GM23338 (cell line): ENCODE measurements at places on chromosomes 5 and 9. TPM values are rescaled to one million over a fixed set of nuclear protein-coding genes. Genes with fewer than 3 reads are reported as not detected.

GRCh38 chr5:84603568-84604185 is 219.0 kb upstream of the EDIL3 start:
- no peak for DNase-seq

DNA sequence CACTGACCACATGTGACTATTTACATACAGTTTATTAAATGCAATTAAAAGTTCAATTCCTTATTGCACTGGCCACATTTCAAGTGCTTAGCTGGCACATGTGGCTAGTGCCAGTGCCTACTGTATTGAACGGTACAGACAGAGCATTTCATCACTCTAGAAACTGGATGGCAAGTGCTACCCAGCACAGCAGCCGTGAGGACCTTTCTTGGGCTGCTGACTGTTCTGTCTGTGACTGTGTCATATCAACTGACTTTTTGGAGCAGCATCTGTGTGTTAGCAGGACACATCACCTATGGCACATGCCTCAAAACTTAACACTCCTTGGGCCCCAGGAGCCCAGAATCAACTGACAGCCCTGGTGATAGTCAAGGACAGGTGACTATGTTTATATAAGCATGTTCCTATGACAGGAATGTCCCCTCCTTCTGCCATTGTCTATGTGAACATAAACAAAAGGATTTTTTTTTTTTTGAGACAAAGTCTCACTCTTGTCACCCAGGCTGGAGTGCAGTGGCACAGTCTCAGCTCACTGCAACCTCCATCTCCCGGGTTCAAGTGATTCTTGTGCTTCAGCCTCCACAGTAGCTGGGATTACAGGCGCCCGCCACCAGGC is 8.9 kb downstream of the IRF1 start:
- no peak for DNase-seq

GRCh38 chr9:91694081-91694870 is 255.8 kb downstream of the ROR2 start:
- DNase-seq = no peak

DNA sequence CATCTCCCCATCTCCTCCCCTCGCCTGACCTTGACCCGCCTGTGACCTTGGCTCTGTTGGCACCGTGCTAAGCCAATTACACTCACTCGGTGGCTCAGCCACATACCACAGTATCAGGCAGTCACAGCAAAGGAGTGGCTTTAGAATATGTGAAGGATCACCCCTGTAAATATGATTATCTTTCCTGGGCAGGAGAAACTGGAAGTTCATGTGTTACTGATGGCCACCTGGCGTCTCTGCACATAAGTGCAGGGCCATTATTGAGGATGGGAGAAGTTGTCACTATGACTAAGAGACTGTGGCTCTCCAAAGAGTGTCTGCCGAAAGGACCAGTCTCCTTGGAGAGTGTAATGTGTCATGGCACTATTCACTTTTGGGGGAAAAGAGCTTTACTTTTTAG is 116.9 kb upstream of the S1PR3 start:
- DNase-seq = no peak

DNA sequence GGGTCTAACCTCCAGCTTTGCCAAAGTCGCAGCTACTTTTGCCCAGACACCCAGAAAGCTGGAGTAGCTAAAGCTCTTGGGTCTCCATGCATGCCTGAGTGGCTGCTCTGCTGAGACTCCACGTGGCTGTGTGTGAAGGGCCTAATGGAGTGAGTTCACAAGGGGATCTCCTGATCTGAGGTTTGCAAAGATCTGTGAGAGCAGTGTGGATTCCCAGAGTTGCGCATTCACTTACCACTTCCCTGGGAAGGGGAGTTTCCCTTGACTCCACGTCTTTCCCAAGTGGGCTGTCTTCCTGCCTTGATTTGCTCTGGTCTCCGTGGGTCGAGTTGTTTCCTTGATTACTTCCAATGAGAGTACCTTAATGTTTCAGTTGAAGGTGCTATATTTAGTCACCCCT is 17.6 kb upstream of the CDKN2B start:
- DNase-seq = no peak

GRCh38 chr9:70811638-70812037 is 309.8 kb downstream of the TRPM3 start:
- no peak for DNase-seq

KCNIP1 gene
- 0.31 and 3.0 TPM in 2 replicates for total RNA-seq

OSMR gene
- 2.3 and 2.6 TPM in 2 replicates for total RNA-seq
